ENCODE measurements at places on chromosomes 13 and 19.
A peak's percentile ranks its signal among the peaks of the same experiment; 100 is the strongest.

DNA sequence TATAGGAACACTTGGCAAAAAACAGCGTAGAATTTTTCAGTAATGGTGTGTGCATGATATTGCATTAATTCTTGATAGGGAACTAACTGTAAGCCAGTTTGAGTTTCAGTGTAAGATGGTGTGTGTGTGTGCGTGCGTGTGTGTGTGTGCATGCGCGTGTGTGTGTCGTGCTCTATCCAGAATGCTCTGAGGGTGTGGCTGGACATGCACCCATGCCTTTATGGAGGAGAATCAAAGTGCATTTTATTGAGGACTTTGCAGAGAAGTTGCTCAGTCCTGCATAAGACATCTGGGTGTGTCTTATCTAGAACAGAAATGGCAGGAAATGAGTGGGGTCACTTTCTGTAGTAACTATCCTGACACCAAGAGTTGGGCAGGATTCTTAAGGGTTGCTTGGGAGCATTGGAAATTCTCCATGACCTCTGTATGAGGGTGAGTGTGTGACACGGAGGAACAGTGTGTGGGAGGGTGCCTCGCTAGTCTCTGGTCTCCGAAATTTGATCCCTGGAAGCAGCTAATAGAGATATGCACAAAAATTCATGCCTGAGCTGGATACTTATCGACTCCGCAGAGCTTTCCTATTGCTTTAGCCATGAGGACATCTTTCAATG is 252.2 kb downstream of the TSHZ3 start:
- DNase-seq, result no peak

- no peak for DNase-seq
Observed at GRCh38 chr13:35489050-35489449, 12.6 kb upstream of the MAB21L1 start.

DNA sequence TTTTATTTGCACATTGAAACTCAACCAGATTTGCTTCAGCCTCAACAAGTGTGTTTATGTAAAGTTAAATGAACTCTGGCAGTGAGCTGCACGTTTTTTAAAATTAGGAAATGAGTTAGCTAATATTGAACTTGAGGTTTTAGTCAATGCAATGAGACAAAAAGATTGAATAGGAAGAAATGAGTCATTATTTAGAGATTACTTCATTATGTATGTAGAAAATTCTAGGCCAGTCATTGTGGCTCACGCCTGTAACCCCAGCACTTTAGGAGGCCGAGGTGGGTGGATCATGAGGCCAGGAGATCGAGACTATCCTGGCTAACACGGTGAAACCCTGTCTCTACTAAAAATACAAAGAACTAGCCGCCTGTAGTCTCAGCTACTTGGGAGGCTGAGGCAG is 22.8 kb upstream of the CD70 start:
- DNase-seq, result no peak

GRCh38 chr19:9658769-9659168 is 16.1 kb downstream of the ZNF562 start:
- peak; percentile 89 for DNase-seq

DNA sequence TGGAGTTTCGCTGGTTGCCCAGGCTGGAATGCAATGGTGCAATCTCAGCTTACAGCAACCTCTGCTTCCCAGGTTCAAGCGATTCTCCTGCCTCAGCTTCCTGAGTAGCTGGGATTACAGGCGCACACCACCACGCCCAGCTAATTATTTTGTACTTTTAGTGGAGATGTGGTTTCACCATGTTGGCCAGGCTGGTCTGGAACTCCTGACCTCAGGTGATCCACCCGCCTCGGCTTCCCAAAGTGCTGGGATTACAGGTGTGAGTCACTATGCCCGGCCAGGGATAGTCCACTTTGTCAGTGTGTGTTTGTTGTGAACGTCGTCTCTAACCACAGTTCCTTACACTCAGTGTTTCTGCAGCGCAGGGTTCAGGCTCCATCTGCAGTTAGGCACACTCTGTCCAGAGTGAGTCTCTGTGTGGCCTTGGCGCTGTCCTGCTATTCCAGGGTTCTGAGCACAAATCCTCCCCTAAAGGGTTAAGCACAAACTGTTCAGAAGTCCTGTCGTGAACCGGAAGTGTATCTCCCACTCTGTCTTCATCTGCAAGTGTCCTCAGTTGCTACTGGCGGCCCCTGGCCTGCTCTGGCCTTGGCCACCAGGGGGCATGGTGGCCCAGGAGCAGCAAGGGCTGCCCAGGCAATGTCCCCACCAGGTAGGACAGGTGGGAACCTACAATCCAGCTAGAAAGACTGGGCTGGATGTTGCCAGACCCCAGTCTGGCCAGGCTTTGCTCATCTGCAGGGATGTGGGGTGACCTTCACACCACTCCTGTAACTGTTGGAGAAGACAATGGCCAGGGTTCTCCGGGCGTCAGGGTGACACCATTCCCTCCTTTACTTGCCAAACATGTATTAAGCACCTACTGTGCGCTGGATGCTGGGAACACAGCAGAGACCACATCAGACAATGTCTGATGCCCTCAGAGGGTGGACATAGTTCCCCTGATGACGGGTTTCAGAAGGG is 38.8 kb upstream of the GATAD2A start:
- peak; percentile 81 for DNase-seq

GRCh38 chr19:54502518-54503048 is at the start of gene LAIR2:
Gene LAIR2 (plus strand): TSS chr19:54502831. CDS start chr19:54502919, 88 bp downstream.
- no peak for DNase-seq

Measured in erythroblast (primary cell).